Stimulated activated naive CD8-positive, alpha-beta T cell treated with anti-CD3 and anti-CD28 coated beads, Interleukin-15, amount 100 ng/mL, for 72 hours (primary cell): ENCODE measurements at places on chromosomes 13 and 19.
A peak's percentile ranks its signal among the peaks of the same experiment; 100 is the strongest.

GRCh38 chr13:86569974-86570373, 770.8 kb upstream of the SLITRK6 start:
- no peak for DNase-seq

DNA sequence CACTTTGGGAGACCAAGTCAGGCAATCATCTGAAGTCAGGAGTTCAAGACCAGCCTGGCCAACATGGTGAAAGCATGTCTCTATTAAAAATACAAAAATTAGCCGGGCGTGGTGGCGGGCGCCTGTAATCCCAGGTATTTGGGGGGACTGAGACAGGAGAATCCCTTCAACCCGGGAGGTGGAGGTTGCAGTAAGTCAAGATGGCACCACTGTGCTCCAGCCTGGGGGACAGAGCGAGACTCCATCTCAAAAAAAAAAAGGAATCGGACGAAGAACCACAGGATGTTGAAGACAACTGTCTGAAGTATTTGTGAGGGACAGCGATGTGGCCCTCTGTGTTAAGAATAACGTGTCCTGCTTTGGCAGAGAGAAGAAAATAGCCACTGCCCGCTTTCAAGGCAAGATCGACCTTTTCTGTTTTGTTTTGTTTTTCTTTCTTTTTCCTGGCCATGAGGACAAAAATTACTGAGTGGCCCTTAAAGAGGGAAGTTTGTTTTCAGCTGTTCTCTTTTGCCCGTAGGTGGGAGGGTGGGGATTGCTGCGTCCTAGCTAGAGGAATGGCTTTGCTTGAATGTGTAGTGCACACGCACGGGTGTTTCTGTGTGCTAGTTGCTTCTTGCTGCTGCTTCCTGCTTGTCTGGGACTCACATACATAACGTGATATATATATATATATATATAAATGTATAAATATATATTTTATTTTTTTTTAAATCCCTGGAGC, 6.2 kb upstream of the PRKCG start:
- DNase-seq = no peak

GRCh38 chr13:109243311-109243951, 543.0 kb downstream of the IRS2 start:
- DNase-seq = no peak

DNA sequence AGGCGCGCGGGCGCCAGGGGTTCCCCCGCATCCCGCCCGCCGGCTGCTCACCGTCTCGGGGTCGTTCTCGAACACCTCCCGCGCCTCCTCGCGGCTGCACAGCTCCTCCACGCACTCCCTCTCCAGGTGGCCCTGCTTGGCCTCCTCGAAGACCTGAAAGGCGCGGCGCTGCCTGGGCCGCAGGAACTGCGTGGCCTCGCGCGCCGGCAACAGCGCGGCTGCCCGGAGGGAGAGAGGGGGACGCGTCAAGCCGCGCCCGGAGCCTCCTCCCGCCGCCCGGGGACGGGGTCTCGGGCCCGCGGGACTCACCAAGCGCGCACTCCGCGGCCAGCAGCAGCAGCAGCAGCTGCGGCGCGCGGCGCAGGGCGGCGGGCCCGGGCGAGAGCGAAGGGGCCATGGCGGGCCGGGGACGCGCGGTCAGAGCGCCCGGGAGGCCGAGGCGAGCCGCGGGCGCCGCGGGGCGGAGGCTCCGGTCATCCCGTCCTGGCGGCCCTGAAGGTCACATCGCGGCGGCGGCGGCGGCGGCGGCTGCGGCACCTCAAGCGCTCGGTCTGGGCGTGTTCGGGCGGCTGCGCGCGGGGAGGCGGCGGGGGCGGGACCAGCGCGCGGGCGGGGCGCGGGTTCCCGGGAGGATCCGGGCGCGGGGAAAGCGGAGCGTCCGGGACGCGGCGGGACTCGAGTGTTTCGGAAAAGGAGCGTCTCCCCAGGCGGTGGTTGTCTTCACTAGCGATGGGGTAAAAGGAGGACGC, at the start of gene GAS6:
Gene GAS6, minus strand, starts transcription at position 553 of the 749 bp plus-strand sequence. Its CDS starts 156 bp downstream, at position 397.
- DNase-seq = peak; percentile 33

DNA sequence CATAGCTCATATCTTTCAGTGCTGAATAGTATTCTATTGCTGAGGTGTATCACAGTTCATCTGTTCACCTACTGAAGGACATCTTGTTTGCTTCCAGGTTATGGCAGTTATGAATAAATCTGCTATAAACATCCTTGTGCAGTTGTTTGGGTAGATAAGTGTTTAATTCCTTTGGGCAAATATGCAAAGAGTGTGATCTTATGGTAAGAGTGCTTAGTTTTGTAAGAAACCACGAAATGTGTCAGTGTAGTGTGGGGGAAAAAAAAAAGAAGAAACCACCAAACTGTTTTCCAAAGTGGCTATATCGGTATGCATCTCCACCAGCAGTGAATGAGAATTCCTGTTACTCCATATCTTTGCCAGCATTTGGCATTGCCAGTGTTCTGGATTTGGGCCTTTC, 93.3 kb downstream of the PIBF1 start:
- DNase-seq = no peak

- DNase-seq = no peak
Measured at GRCh38 chr13:77528834-77529500, 6.5 kb upstream of the SCEL start.

DNA sequence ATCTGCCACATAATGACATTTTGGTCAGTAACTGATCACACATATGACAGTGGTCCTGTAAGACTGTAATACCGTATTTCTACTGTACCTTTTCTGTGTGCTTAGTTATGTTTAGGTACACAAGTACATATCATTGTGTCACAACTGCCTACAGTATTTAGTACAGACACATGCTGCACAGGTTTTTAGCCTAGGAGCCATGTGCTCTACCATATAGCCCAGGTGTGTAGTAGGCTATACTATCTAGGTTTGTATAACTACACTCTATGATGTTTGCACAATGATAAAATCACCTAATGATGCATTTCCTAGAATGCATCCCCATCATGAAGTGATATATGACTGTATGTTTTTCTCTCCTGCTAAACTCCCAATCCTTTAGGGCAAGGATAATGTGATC, 61.2 kb upstream of the MIR17HG start:
- no peak for DNase-seq

DNA sequence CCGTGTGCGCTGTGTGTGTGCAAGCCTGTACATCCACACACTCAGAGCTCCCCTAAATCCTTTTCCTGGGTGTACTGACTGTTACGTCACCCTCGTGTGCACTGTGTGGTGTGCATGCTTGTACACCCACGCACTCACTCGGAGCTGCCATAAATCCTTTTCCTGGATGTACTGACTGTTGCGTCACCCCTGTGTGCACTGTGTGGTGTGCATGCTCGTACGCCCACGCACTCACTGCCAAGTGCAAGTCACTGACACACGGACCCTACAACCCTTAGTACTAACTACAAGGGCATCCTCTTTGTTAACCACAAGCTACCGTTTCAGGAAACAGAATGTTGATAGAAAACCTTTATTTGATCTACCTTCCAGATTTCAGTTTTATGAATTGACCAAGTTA, 983.4 kb downstream of the EFNB2 start:
- DNase-seq = peak; percentile 14

DNA sequence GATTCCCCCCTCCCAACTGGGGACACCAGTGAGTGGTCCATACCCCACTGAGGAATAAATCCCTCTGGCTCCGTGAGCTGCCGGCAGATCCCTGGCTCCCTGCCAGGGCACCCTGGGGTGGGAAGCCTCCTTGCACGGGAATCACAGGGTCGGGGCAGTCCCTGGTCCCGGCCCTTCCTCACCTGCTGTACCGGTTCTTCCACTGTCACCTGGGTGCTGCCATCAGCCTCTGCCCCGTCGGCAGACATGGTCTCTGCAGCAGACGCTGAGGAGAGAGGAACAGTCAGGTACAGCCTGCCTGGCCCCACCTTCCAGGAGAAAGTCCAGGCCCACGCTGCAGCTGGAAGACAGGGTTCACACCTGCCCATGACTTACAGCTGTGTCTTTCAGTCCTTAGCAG, 6.3 kb downstream of the PLIN3 start:
- DNase-seq = no peak

- DNase-seq = no peak
Measured at GRCh38 chr13:31896427-31896826, 135.1 kb upstream of the FRY start.

- DNase-seq = no peak
Measured at GRCh38 chr19:11420429-11421370, 1.6 kb upstream of the RGL3 start.

DNA sequence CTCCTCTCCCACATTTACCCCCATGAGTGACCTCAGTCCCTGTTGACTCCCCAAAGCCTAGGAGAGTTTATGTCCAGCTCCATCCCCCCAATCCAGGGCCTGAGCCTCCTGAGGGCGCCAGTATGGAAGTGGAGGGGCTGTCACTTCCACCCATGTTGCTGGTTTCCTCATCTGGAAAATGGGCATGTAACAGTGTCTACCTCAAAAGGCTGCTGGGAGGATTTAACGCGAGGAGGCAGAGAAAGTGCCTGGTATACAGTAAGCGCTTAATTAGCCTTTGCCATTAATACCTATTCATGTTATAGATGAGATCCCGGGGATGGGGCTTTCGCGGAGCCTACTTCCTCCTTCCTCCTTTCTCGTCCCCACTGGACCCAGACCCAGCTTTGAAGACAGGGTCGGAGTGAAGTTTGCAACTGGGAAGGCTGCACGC, 476 bp downstream of the TYK2 start:
- peak; percentile 28 for DNase-seq

GRCh38 chr13:39965309-39965708, 309.8 kb downstream of the COG6 start:
- no peak for DNase-seq

DNA sequence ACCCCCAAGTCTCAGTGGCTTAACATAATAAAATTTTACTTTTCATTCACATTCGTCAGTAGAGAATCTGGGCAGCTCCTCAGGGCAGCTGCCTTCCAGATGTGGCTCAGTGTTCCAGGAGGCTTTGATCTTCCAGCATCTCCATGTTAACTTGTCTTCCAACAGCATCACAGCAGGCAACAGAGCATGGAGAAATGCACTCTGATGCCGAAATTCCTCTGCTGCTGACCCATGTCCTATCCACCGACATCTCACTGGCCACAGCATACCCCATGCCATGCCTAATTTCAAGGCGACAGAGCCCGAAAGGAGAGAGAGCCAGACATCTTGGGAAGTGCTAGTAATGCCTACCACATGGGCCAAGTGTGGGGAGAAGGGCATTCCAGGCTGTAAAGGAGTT, 64.9 kb upstream of the MEDAG start:
- DNase-seq = no peak

- no peak for DNase-seq
Measured at GRCh38 chr13:72151241-72151640, 284.2 kb upstream of the DACH1 start.

- DNase-seq = no peak
Measured at GRCh38 chr19:22882797-22883196, 50.7 kb downstream of the ZNF723 start.

DNA sequence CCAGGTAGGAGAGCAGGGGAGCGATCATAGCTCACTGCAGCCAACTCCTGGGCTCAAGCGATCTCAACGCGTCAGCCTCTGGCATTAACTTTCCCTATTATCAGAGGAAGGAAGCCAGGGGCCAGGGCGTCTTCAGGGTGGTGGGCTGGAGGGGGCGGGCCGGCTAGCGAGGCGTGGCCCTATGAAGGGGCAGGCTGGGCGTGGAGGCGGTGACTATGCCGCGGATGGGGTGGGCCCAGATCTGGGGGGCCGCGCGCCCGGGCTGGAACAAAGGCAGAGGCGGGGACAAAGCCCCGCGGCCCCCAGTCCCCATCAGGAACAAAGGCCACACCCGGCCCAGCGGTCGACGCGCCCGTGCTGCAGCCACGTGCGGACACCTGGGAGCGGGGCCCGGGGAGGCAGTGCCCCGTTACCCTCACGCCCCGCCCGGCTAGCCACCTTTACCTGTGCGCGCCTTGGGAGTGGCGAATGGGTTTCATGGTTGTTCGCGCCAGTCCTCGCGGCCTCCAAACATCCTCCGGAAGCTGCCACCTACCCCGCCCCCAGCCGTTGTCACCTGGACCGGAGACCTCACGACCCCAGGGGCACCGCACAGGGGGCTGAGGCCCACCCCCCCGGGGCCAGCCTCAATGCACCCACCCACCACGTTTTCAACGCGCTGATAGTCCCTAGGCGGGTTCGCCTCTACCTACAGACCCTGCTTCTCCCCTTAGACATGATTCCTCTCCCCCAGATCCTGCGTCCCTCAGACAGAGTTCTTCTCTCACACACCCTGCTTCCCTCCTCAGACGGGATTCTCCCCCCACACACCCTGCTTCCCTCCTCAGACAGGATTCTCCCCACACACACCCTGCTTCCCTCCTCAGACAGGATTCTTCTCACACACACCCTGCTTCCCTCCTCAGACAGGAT, 5.4 kb upstream of the TRIM28 start:
- peak; percentile 46 for DNase-seq

- DNase-seq = no peak
Measured at GRCh38 chr19:46068345-46069258, 27.8 kb upstream of the IGFL4 start.

DNA sequence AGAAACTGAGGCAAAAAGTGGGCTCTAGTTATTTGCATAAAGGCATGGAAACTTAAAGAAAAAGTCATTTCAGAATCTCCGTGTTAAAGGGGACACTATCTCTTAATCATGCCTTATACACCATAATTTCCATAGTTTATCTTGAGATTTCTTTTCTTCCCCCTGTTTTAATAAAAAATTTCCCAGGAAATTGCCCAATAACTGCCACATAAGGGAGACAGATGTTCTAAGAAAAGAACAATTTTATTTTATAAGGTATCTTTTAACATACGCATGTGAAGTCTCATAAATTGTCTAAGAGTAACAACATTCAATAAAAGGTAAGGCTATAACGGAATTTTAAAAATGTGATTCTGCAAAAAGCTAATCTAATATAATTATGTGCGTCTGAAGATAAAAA, 371.3 kb downstream of the IRS2 start:
- no peak for DNase-seq

- no peak for DNase-seq
Measured at GRCh38 chr19:58338825-58339558, 12.2 kb downstream of the ZSCAN22 start.

DNA sequence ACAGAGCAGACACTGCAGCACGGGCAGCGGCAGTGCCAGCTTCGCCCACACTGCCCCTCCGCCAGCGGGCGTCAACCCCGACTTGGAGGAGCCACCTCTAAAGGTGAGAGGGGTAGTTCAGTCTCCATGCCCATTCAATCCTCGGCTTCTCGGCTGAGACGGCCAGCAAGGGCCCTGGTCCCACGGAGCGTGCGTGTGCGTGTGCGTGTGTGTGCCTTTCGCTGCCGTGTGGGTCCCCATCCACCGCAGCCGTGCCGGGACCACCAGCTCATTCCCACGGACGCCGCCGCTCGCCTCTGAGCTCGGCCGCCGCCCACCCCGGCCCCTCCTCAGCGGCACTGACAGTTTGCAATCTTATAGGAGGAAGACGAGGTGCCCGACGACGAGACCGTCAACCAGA, 55.5 kb upstream of the LDLR start:
- DNase-seq = no peak

DNA sequence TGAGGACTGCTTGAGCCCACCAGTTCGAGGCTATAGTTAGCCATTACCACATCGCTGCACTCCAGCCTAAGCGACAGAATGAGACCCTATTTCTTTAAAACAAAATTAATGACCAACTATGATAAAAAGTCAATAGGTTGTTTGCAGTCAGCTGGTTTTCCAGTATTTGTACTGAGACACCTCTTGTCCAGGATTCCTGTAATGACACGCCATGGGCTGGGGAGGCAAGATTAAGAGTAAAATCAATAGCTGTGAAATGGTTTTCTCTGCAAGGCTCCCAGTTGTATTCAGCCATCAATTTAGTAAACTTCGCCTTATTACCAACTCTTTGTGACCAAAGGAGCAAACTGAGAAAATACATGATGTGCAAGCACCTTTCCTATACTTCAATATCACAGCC, 29.5 kb downstream of the STK24 start:
- no peak for DNase-seq

GRCh38 chr13:77339408-77339807, 12.5 kb upstream of the MYCBP2 start:
- no peak for DNase-seq
